ENCODE measurements at places on chromosomes 6 and 20.
A peak's percentile ranks its signal among the peaks of the same experiment; 100 is the strongest.

- DNase-seq = no peak
Measured at GRCh38 chr6:89058627-89059026, 21.9 kb upstream of the PNRC1 start.

- DNase-seq = no peak
Measured at GRCh38 chr6:66896415-66896814, 1189.4 kb upstream of the EYS start.

DNA sequence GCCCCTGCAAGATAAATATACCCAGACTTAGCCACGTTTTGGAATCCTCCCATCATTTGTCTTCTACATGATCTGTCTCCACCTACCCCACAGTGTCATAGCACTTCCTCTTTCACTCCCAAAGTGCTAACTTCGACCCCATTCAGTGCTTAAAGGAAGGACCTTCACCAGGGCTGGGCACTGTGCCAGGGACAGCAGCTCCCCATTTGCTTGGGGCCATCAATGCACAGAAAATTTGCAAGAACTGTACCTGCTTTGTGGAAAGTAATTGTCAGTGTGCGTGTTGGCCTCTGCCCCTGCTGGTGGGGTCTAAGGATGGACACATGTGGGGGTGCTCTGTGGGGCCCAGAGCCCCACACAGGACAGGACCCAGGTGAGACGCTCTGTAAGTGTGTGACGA, 5.2 kb upstream of the BPIFA2 start:
- peak; percentile 20 for DNase-seq

DNA sequence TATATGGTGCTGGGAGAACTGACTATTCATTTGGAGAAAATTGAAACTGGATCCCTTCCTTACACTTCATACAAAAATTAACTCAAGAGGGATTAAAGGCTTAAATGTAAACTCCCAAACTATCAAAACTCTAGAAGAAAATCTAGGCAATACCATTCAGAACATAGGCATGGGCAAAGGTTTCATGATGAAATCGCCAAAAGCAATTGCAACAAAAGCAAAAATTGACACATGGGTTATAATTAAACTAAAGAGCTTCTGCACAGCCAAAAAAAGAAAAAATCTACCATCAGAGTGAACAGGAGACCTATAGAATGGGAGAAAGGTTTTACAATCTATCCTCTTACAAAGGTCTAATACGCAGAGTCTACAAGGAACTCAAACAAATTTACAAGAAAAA, 851.3 kb upstream of the MAN1A1 start:
- no peak for DNase-seq

DNA sequence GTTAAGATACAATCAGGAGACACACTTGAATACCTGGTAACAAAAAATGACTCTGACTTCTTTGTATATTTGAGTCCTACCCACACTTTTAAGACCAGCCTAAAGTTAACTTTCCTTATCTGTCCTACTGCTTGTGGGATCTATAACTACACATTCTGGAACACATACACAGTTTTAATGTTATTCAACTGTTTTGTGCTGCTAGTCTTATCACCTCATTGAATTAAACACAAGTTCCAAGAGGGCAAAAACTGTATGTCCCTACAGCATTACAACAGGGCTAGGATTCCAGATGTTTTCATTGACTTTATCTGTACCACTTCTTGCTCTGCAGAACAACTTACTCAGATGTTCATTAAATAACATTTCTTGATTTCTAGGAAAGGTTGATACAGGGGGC, 2.8 kb downstream of the HMGN3 start:
- no peak for DNase-seq

Measured in ecto neural progenitor cell (in vitro differentiated cells).